Stimulated activated CD8-positive, alpha-beta memory T cell treated with anti-CD3 and anti-CD28 coated beads, Interleukin-7, amount 100 ng/mL, for 48 hours (primary cell): ENCODE measurements at places on chromosomes 4 and X.

GRCh38 chrX:77975755-77976154, 6.3 kb upstream of the PGAM4 start:
- no peak for DNase-seq

DNA sequence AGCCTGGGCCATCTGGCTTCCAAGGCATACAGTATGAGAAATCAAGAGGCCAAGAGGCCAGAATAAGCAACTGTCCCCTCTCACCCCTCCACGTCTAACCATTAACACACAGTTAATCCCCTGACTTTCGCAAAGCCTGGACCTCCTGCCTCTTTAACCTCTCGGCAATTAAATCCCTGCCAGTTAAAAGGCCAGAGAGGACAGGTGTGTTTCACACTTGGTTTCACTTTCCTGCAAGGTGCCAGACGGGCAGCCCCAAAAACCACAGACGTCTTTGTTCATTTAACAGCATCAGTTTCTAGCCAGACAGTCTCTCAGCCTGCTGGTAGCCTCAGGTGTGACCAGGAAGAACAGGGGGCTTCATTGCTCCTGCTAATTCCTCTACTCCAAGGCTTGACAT, 91.1 kb upstream of the KIT start:
- DNase-seq, result no peak

- DNase-seq, result no peak
These were observed 115.6 kb downstream of the DHRSX start for GRCh38 chrX:2385224-2385623.

GRCh38 chrX:55489314-55490009, at the start of gene USP51:
Gene USP51 (minus strand): TSS chrX:55489848. CDS start chrX:55488939, 909 bp downstream.
- no peak for DNase-seq

- DNase-seq, result no peak
These were observed 1.4 kb downstream of the NDNF start for GRCh38 chr4:121070696-121071639.

DNA sequence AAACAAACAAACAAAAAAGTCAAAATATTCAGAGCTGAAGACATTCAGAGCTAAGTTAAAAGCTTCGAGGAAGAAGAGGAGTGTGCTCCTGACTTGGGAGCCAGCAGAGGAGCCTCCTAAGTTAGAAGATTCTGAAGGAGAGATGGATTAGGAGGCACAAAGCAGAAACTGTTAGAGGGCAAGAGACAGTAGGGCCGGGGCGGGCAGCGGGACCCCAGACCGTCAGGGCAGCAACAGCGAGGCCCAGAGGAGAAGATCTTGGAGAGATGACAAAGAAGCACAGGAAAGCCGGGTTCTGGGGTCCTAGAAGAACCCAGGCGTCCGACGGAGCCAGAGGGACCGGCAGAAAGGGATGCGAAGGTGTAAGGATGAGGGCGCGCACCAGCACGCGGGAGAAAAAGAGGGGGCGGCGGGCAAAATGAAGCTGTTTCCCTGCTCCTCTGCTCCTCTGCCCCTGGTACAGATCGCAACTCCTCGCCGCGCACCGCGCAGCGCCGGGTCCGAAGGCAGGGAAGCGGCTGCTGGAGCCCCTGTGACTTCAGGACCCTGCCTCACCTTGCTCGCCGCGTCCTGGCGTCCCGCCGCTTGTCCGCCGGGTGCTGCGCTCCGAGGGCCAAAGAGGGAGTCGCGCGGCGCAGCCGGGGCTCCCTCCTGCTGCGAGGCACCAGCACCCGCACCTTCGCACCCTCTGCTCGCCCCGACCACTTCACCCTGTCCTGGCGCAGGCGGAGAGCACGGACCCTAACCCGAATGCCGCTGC, 477 bp downstream of the KLHL13 start:
- no peak for DNase-seq

DNA sequence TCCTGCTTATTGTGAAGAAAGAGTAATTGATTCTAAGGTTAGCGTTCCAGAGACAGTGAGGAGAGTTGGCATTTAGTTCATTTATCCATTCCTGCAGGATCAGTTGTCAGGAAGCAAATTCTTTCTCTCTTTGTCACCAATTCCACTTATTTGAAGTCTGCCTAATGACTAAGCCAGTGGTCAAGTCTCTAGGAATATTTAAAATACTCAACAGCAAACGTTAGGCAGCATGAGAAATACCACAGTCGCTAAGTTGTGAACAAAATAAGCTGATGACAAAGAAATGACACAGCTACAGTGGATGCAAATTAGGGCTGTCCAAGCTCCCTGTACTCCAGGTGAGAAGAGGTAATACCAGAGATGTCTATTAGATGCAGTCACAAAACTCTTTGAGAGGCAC, 6.6 kb upstream of the MAGEB17 start:
- no peak for DNase-seq
